Caki2 (cell line): ENCODE measurements at places on chromosomes 4 and X.

DNA sequence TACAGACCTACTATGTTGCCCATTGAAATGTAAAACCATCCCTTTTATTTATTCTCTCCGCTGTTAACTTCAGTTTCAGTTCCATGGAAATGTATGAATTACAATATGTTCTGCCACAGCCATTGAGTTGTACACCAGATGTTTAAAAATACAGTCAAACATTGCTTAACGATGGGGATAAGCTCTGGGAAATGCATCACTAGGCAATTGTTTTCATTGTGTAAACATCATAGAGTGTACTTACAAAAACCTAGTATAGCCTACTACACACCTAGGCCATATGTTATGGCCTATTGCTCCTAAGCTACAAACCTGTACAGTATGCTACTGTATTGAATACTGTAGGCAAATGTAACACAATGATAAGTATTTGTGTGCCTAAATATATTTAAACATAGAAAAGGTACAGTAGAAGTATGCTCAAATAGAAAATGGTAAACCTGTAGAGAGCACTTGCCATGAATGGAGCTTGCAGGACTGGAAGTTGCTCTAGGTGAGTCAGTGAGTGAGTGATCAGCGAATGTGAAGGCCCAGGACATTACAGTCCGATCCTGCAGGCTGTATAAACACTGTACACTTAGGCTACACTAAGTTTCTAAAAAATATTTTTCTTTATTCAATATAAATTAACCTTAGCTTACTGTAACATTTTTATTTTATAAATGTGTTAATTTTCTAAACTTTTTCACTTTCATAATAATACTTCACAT is 2.7 kb upstream of the PF4V1 start:
- DNase-seq = no peak

DNA sequence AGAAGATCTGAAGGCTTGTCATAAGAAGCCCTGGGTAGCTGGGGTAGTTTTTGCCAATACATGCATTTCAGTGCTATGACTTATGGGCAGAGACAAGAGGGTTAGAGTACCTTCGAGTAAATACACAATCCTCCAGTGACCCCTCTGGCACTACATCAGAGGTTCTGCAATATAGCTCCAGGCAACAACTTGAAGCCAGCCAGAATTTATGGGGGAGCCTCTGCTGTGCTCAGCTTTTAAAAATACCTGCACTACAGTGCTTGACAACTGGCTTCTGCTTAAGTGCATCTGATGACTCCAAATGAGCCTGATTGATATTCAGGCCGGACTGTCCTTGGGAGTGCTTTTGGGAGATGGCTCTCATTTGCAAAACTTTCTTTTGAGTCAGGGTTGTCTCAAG is 44.9 kb upstream of the SMAD1 start:
- DNase-seq = no peak

GRCh38 chrX:11558972-11559371 is 106.7 kb downstream of the ARHGAP6 start:
- DNase-seq = no peak

- no peak for DNase-seq
These were observed 23.5 kb upstream of the SLC34A2 start for GRCh38 chr4:25632135-25632534.

DNA sequence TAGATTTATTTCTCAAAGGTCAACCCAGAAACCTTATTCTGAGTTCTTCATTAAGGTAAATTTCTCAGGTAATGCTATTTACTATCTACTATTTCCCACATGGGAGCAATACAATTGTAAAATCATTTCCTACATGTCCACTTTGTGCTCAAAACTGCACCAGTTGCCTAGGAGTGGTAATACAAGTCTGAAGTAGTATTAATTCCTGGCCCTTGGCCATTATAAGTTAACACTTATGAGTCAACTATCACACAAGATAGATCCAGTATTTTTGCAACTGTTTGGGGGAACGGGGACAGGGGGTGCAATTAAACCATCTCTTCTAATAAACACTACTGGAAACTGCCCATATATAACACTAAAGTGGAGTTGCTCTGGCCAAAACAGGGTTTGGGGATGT is 48.9 kb downstream of the ACSL4 start:
- no peak for DNase-seq

DNA sequence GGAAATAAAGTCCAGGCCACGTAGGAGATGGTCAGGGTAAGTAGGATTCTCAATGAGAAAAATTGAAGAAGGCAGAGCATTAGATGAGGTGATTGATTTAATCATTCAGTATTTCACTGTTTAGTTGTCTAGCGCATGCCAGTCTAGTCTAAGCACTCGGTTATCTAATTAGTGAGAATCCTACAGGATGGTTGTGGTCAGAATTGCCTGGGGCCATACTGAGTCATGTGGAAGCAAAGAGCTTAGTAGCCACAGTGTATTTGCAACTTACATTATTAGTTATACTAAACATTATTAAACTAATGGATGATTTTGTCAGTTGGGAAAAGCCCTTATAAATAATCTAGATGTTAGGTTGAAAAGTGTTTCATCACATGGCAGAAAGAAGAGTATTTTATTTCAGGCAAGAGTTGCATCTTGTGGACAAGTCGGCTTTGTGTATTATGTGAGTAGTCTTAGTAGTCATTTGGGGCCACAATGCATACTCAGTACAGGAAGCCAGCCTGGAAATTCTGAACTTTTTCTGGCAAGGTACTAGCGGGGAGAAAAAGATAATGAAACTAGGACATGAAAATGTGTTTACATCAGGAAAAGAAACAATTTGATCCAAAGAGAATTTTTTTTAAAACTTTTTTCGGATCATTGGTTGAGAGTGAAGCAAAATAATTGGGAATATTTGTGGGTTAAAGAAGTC is 31.9 kb downstream of the CPEB2 start:
- DNase-seq = no peak
